A549 treated with CpdA at 1 μM for 4 hours (cell line): ENCODE measurements at places on chromosomes 1 and 21. TPM values are rescaled to one million over a fixed set of nuclear protein-coding genes. Genes with fewer than 3 reads are reported as not detected.

Gene BRDT
- not detected in 5 replicates for total RNA-seq

Gene TAS1R3
- total RNA-seq, result 0.04 to 0.28 TPM (median 0.10 TPM) in 5 replicates

Gene SPRR2B
- total RNA-seq, result not detected in 5 replicates

Gene DMRTA2
- 0.13 to 0.29 TPM (median 0.24 TPM) in 5 replicates for total RNA-seq

Gene C1QB
- total RNA-seq, result not detected in 5 replicates

Gene GBP1
- 0.07 to 0.34 TPM (median 0.13 TPM) in 5 replicates for total RNA-seq

Gene JTB
- 105 to 158 TPM (median 155 TPM) in 5 replicates for total RNA-seq

Gene KCND3
- 0.04 to 0.06 TPM in 2 of 5 replicates, not detected in the others for total RNA-seq

Gene HTR6
- total RNA-seq, result 0.10 to 0.15 TPM (median 0.14 TPM) in 3 of 5 replicates, not detected in the others

Gene FAM229A
- 2.9 to 5.4 TPM (median 3.8 TPM) in 5 replicates for total RNA-seq

Gene GPR37L1
- total RNA-seq, result 0.13 to 0.20 TPM (median 0.17 TPM) in 5 replicates

Gene CD1B
- total RNA-seq, result not detected in 5 replicates

Gene UBL4B
- total RNA-seq, result not detected in 5 replicates

Gene VSIG8
- total RNA-seq, result 0.07 to 0.14 TPM in 2 of 5 replicates, not detected in the others

Gene LEFTY1
- total RNA-seq, result 0.19 to 0.41 TPM (median 0.28 TPM) in 4 of 5 replicates, not detected in the other

Gene TIE1
- total RNA-seq, result not detected in 5 replicates

Gene TMEM54
- total RNA-seq, result 24.1 to 45.7 TPM (median 44.5 TPM) in 5 replicates

Gene CD46
- 93.1 to 141 TPM (median 110 TPM) in 5 replicates for total RNA-seq

Gene MAP3K7CL
- total RNA-seq, result 0.92 to 2.0 TPM (median 1.8 TPM) in 5 replicates

Gene INSRR
- not detected in 5 replicates for total RNA-seq

Gene SPATA46
- not detected in 5 replicates for total RNA-seq

Gene RAB25
- total RNA-seq, result 0.31 to 0.36 TPM in 2 of 5 replicates, not detected in the others

Gene GFI1
- total RNA-seq, result 0.15 to 0.26 TPM (median 0.20 TPM) in 4 of 5 replicates, not detected in the other

Gene ELAVL4
- 0.26 TPM in 1 of 5 replicates, not detected in the others for total RNA-seq

Gene MIXL1
- total RNA-seq, result 0.06 to 0.24 TPM in 2 of 5 replicates, not detected in the others

Gene KMO
- 1.2 to 2.5 TPM (median 1.4 TPM) in 5 replicates for total RNA-seq

Gene CD247
- total RNA-seq, result 0.19 to 0.38 TPM (median 0.29 TPM) in 3 of 5 replicates, not detected in the others

Gene FCRL2
- not detected in 5 replicates for total RNA-seq

Gene IVL
- 0.03 TPM in 1 of 5 replicates, not detected in the others for total RNA-seq

Gene UBXN10
- not detected in 5 replicates for total RNA-seq

Gene TMEM222
- 43.0 to 50.7 TPM (median 50.1 TPM) in 5 replicates for total RNA-seq

Gene TRAPPC10
- 14.2 to 17.3 TPM (median 15.9 TPM) in 5 replicates for total RNA-seq

Gene WDR26
- total RNA-seq, result 37.2 to 45.3 TPM (median 40.1 TPM) in 5 replicates

Gene DRAXIN
- total RNA-seq, result 0.07 to 0.21 TPM (median 0.12 TPM) in 5 replicates

Gene SEC16B
- total RNA-seq, result 0.72 to 1.3 TPM (median 0.98 TPM) in 5 replicates

Gene HSPA6
- 1.4 to 11.8 TPM (median 3.5 TPM) in 5 replicates for total RNA-seq

Gene CGN
- 1.1 to 1.9 TPM (median 1.4 TPM) in 5 replicates for total RNA-seq

Gene FCRLB
- total RNA-seq, result 1.2 to 1.9 TPM (median 1.7 TPM) in 5 replicates

Gene CYP4A11
- not detected in 5 replicates for total RNA-seq

Gene GALE
- 66.9 to 78.9 TPM (median 74.3 TPM) in 5 replicates for total RNA-seq
